Fibroblast of upper back skin (primary cell): ENCODE measurements at places on chromosomes 3 and 15.
A peak's percentile ranks its signal among the peaks of the same experiment; 100 is the strongest.

DNA sequence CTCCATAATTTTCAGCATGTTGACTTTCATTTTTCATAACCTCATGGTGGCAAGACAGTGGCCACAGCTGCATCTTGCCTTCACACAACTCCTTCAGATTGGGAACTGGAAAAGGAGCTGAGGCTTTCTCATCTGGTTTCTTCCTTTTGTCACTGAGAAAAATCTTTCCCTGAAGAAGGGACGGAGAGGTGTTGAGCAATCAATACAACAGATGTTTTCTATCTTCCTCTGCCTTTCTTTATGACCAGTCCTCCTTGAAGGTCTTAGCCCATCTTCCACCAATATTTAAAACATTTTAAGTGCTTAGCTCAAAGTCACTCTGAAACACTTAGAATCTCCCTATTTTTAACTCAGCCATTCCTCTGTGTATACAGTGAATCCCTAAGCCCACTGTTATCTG lies 11.9 kb downstream of the ZNF660 start:
- DNase-seq = no peak

DNA sequence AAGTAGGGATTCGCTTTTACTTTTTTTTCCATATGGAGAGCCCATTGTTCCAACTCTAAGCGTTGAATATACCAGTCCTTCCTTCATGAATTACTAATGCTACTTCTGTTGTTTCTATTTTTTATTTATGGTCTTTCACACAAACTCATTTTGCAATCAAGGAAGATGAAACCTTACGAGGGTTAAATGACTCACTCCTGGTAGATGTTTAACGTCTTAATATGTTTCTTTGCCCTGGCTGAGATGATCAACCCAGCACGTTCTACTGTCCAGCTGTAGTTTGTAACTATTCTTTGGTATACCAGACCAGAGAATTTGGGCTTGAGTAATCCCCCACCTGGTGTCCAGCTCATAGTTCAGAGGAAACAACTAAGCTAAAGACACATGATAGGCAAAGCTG lies 23.1 kb downstream of the CDCP1 start:
- peak; percentile 87 for DNase-seq

GRCh38 chr3:35779611-35780010 lies 140.3 kb downstream of the ARPP21 start:
- DNase-seq = no peak

DNA sequence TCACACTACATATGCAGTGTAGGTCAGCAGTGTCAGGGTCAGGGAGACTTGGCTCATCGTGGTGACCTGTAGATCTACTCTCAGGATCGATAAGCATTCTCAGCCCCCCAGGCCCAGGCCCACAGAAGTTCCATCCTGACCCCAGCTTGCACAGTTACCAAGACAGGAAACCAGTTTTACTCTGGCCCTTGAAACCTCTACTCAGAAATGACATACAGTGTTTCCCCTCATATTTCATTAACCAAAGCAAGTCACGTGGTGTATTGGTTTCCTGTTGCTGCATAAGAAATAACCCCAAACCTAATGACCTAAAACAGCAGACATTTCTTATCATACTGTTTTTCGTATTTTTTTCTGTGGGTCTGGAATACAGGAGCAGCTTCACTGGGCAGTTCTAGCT lies 242.2 kb downstream of the SLCO3A1 start:
- no peak for DNase-seq

GRCh38 chr3:56976651-56977560 lies 83.6 kb upstream of the SPATA12 start:
- DNase-seq = peak; percentile 77

DNA sequence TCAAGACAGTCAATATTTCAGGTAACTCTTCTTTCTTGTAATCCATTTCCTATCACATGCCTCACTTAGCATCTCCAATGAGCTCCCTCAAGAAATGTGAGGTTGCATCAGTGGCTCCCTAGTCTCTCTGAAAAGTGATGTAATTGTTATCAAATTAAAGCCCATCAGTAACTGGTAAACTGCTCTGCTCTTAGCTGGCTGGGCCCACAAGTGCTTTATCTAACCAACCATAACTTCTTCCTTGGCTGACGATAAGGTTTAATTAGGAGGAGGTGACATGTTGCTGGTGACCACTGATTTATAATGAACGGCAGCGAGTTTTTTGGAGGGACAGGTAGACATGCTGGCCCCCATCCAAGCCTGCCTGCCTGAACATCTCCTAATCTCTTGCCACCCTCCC lies 79.6 kb downstream of the RTP4 start:
- DNase-seq = no peak

- DNase-seq = no peak
Observed at GRCh38 chr3:129506231-129506742, 22.2 kb upstream of the RHO start.

DNA sequence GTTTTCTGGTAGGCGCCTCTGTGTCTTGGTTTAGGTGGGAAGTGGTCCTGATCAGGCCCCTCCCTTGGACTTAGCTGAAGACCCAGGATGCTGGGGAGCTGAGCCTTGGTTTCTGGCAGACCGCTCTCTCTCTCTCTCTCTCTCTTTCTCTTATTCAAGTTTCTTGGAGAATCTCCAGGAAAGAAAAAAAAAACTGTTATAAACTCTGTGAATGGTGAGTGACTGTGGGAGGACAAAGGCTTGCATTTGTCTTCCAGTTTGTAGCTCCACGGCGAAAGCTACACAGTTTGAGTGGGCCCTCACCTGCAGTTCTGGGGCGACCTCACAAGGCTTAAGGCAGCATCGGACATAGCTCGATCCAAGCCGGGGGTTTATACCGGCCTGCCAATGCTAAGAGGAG lies 7.5 kb downstream of the DET1 start:
- no peak for DNase-seq
